ENCODE measurements at places on chromosomes 1 and 21. TPM values are rescaled to one million over a fixed set of nuclear protein-coding genes. Genes with fewer than 3 reads are reported as not detected.

Gene MAN1C1
- total RNA-seq = 2.9 TPM

DNA sequence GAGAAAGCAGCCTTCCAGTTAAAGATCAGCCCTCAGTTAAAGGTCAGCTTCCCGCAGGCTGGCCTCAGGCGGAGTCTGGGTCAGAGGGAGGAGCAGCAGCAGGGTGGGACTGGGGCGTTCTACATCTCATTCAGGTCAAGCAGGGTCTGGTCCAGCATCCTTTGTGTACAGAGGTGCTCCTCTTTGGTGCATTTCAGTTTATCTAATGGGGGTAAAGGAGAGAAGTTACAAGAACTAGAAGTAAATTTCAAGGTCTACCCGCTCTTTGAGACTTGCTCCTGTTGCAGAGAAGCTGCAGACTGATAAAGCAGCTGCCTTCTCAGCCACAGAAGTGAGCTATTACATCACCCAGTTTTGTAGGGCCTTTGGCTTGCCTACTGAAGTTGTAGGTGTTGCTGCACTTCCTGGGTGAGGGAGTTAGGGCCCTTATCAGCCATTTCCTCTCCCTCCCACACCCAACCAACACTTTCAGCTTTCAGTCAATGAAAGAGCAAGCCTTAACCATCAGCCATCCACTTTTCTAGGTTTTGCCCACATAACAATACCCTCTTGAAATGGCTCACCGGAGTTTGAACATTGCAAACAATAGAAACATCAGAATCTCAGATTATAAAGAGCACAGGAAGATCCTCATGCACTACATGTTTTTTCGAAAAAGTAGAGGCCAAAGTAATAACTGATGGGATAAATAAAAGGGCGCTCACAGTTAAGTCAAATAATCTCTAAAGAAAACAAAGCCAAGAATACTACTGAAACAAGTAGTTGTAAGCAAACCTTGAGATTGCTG, 2.8 kb upstream of the NUP210L start:
- peaks cover 55% of the 10 kb centered on the region for H3K4me1 ChIP-seq
- DNase-seq = peak; percentile 93
- H3K27ac ChIP-seq = peak overlapping the region; percentile 82
- peak overlapping the region; percentile 74 for H3K4me3 ChIP-seq
- H3K36me3 ChIP-seq = peaks cover 84% of the 10 kb centered on the region
- no peaks in the 10 kb centered on the region for H3K27me3 ChIP-seq

Gene MUL1
- total RNA-seq = 19.4 TPM

Gene SERINC2
- total RNA-seq = not detected

Gene CCDC190
- not detected for total RNA-seq

- no peaks in the 10 kb centered on the region for H3K27me3 ChIP-seq
- DNase-seq = no peak
- H3K4me3 ChIP-seq = no peak overlapping the region
- no peaks in the 10 kb centered on the region for H3K36me3 ChIP-seq
- H3K4me1 ChIP-seq = no peaks in the 10 kb centered on the region
These were observed 430.1 kb upstream of the CAMK1G start for GRCh38 chr1:209153411-209153810.

Gene SYPL2
- total RNA-seq = not detected

DNA sequence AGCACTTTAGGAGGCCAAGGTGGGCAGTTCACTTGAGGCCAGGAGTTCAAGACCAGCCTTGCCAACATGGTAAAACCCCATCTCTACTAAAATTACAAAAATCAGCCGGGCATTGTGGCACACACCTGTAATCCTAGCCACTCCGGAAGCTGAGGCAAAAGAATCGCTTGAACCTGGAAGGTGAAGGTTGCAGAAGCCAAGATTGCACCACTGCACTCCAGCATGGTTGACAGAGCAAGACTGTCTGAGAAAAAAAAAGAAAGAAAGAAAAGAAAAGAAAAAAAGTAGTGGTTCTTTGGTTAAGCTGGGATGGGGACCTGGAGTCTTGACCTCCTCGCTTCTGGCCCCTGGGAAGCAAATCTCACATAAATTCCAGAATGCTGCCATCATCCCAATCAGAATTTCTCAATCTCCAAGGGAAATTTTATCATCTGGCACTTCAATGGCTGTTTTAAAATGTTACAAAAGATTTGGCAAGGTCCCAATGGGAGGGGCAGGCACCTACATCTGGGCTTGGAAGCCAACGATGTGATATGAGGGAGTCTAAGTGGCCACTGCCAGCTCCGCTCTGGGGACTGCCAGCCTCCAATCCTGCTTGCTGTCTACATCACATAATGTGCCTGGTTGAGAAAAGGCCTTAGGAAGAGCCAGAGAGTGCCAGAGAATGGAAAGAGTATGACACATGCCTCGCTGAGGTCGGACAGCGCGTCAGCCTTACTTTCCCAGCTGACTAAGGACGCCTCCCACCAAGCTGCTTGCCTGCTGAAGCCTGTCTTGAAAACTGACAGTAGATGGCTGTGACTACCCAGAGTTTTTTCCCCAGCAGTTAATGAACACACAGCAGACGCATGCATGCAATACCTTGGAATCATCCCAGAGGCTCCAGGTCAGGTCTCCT, 42.1 kb upstream of the SRP9 start:
- DNase-seq = no peak
- peaks cover 3% of the 10 kb centered on the region for H3K27me3 ChIP-seq
- H3K27ac ChIP-seq = no peak overlapping the region
- H3K4me1 ChIP-seq = no peaks in the 10 kb centered on the region

Gene MPZ
- total RNA-seq = 3.0 TPM

DNA sequence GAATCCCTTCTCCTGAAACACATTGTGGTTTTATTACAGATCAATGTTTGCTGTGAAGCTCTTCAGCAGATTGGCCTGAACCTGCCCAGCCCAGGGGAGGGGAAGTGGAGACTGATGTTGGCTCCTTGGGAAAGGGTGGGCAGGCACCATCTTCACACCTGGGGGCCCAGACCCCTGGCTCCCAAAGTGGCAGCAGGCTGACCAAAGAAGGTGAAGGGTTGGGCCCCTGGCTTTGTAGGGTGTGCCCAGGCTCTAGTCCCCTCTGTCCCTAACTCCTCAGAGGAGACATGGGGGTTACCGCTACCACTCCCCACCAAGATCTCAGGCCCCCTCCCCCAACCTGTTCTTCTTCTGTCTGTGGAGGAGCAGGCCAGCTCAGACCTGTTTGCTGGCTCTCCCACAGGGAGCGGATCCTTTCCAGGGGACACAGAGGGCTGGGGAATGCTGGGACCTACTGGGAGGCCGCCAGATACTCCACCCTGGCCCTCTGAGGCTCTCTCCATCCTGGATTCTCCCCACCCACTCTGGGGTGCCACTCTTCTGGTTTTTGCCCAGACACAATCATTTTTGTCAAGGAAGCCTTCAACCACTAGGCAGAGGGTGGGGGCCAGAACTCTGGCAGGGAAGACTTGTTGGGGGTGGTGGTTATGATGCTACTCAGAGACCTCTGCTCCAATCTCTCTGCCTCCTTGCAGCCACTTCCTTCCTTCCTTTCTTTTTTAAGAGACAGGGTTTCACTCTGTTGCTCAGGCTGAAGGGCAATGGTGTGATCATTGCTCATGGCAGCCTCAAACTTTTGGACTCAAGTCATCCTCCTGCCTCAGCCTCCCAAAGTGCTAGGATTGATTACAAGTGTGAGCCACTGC, 5.0 kb upstream of the EFNA3 start:
- H3K27me3 ChIP-seq = peaks cover 7% of the 10 kb centered on the region
- H3K36me3 ChIP-seq = peaks cover 2% of the 10 kb centered on the region
- H3K4me3 ChIP-seq = no peak overlapping the region
- H3K4me1 ChIP-seq = peaks cover 34% of the 10 kb centered on the region
- H3K27ac ChIP-seq = no peak overlapping the region
- peak; percentile 78 for DNase-seq

GRCh38 chr1:93969371-93969770, 60.1 kb upstream of the GCLM start:
- H3K36me3 ChIP-seq = no peaks in the 10 kb centered on the region
- H3K4me3 ChIP-seq = no peak overlapping the region
- H3K27me3 ChIP-seq = peaks cover 1% of the 10 kb centered on the region
- H3K4me1 ChIP-seq = no peaks in the 10 kb centered on the region

Gene LRRC38
- total RNA-seq = not detected

DNA sequence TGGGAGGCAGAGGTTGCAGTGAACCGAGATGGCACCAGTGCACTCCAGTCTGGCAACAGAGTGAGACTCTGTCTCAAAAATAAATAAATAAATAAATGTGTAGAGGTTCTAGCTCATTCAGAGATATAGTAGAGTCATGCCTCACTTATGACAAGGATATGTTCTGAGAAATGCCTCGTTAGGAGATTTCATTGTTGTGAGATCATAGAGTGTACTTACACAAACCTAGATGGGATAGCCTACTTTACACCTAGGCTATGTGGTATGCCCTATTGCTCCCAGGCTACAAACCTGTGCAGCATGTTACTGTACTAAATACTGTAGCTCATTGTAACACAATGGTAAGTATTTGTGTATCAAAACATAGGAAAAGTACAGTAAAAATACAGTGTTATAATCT, 155.3 kb upstream of the JUN start:
- no peak for DNase-seq
- H3K27ac ChIP-seq = no peak overlapping the region
- peaks cover 50% of the 10 kb centered on the region for H3K4me1 ChIP-seq
- H3K36me3 ChIP-seq = peaks cover 4% of the 10 kb centered on the region

- peaks cover 30% of the 10 kb centered on the region for H3K36me3 ChIP-seq
- DNase-seq = no peak
- H3K27me3 ChIP-seq = no peaks in the 10 kb centered on the region
- peaks cover 14% of the 10 kb centered on the region for H3K4me1 ChIP-seq
- no peak overlapping the region for H3K27ac ChIP-seq
These were observed 75.0 kb downstream of the USP24 start for GRCh38 chr1:55140137-55140536.

Gene MYOM3
- not detected for total RNA-seq

GRCh38 chr1:91011726-91012125, 10.1 kb downstream of the ZNF644 start:
- H3K27me3 ChIP-seq = no peaks in the 10 kb centered on the region
- DNase-seq = no peak
- peaks cover 33% of the 10 kb centered on the region for H3K36me3 ChIP-seq
- H3K4me3 ChIP-seq = no peak overlapping the region
- peaks cover 42% of the 10 kb centered on the region for H3K4me1 ChIP-seq

- no peak for DNase-seq
- H3K27ac ChIP-seq = no peak overlapping the region
- H3K4me3 ChIP-seq = no peak overlapping the region
- no peaks in the 10 kb centered on the region for H3K4me1 ChIP-seq
- peaks cover 69% of the 10 kb centered on the region for H3K27me3 ChIP-seq
These were observed 74.9 kb downstream of the FASLG start for GRCh38 chr1:172733815-172734214.

Gene TTLL7
- 0.58 TPM for total RNA-seq

Gene CDA
- not detected for total RNA-seq

Gene NBPF12
- total RNA-seq = 13.0 TPM

- no peaks in the 10 kb centered on the region for H3K27me3 ChIP-seq
- peaks cover 71% of the 10 kb centered on the region for H3K4me1 ChIP-seq
- peak within 1 kb of the TSS; percentile 100 for H3K27ac ChIP-seq
- DNase-seq = peak; percentile 95
- H3K36me3 ChIP-seq = peaks cover 38% of the 10 kb centered on the region
These were observed at the start of gene TNFRSF1B for GRCh38 chr1:12166834-12167492. Gene TNFRSF1B, plus strand, starts transcription at chr1:12166991. Its CDS starts 101 bp downstream, at chr1:12167092.

GRCh38 chr21:26061437-26061836, 109.1 kb downstream of the APP start:
- H3K27me3 ChIP-seq = no peaks in the 10 kb centered on the region
- H3K36me3 ChIP-seq = no peaks in the 10 kb centered on the region
- DNase-seq = no peak
- H3K4me3 ChIP-seq = no peak overlapping the region
- H3K4me1 ChIP-seq = peaks cover 3% of the 10 kb centered on the region

DNA sequence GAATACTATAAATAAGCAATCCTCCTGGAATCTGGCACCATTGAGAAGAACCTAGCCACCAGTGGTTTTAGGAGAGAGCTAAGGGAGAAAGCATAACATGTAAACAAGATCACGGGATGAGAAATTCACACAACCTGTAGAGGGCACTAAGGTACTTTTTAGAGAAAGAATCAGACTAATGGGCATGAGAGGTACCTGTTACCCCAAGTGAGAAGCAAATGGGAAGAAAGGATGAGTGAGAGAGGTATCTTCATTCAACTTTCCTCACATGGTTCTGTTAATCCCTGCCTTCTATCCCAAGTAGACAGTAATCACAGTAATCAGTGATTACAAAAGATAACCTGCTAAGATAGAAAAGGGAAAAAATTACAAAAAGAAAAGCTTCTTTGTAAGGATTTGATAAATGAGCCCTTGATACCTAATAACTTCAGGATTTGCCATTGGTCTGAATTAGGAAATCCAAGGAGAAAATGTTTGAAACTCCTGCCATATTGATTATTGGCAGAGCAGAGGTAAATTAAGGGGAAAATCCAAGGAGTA, 251.1 kb upstream of the ADGRL2 start:
- H3K27ac ChIP-seq = no peak overlapping the region
- peaks cover 4% of the 10 kb centered on the region for H3K4me1 ChIP-seq
- no peak overlapping the region for H3K4me3 ChIP-seq
- DNase-seq = no peak
- H3K27me3 ChIP-seq = no peaks in the 10 kb centered on the region

DNA sequence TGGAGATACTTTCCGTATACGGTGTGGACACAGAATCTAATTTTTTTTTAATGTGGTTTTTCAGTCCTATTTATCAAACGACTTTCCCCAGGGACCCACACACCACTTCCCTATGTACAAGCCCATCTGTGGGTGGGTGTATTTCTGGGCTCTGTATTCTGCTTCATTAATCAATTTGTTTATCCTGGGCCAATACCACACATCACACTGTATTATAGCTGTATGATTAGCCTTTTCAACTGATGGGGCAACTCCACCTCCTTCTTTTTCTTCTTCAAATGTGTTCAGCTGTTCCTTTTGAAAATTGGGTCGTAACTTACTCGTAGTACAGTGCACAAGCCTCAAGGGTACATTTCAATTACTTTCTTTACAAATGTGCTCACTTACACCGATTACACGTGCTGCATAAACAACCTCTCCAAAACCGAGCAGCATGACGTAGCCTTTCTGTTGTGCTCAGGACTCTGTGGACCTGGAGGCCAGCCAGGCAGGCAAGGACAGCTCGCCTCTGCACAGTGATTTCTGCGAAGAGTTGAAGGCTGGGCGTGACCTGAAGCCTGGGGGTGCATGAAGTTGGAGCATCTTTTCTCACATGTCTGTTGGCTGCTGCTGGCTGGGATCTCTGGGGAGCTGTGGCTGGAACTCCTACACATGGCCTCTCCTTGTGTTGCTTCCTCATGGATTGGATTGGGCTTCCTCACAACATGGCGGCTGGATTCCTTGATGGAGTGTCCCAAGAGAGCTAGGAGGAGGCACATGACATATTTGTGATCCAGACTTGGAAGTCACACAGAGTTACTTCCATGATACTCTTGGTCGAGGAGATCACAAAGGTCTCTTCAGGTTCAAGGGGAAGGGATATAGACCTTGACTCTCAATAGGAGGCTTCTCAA, 126.5 kb downstream of the CRYAA start:
- no peaks in the 10 kb centered on the region for H3K36me3 ChIP-seq
- DNase-seq = no peak
- no peak overlapping the region for H3K4me3 ChIP-seq

Gene CLEC20A
- total RNA-seq = not detected
